Mesothelial cell of epicardium (in vitro differentiated cells): ENCODE measurements at places on chromosomes 1 and 21.
A peak's percentile ranks its signal among the peaks of the same experiment; 100 is the strongest.

GRCh38 chr1:32138965-32139364, 31.1 kb downstream of the KPNA6 start:
- peaks cover 2% of the 10 kb centered on the region for H3K36me3 ChIP-seq
- no peaks in the 10 kb centered on the region for H3K27me3 ChIP-seq
- no peak overlapping the region for H3K4me3 ChIP-seq
- no peak for DNase-seq
- peaks cover 17% of the 10 kb centered on the region for H3K4me1 ChIP-seq
- H3K27ac ChIP-seq = peak overlapping the region; percentile 65

DNA sequence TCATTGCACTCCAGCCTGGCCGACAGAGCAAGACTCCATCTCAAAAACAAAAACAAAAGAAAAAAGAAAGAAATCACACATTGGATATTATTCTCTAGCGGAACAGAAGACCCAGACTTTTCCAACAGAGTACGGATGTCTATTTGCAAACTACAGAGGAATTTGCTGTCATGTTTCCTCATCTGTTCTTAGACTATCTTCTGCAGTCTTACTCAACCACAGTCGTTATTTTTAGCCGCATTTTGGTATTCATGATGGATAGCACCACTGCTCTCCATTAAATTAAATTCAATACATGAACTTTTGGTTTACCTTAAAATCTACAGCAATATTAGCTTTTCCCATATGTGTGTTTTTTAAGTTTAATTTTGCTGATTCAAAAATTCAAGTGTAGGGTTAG, 14.2 kb upstream of the HEATR1 start:
- no peak overlapping the region for H3K27ac ChIP-seq
- H3K27me3 ChIP-seq = no peaks in the 10 kb centered on the region
- DNase-seq = no peak
- no peak overlapping the region for H3K4me3 ChIP-seq
- H3K4me1 ChIP-seq = no peaks in the 10 kb centered on the region

DNA sequence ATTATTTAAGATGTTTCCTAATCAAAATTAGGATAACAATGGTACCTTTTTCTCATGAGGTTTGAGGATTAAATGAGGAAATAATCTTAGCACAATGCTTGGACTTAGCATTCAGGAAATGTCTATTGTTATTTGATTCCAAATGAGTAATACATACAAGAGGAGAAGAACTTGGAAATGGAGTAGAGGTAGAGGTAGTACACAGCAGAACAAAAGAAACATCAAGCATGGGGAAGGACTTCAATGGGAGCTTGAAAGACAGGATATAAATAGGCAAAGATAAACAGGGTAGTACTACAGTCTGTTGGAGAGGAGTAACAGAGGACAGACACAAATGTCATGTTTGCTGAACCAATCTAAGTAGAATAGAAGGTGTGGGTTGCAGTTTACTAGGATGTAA, 59.5 kb upstream of the RGS2 start:
- H3K27me3 ChIP-seq = no peaks in the 10 kb centered on the region
- H3K36me3 ChIP-seq = no peaks in the 10 kb centered on the region
- DNase-seq = no peak
- no peak overlapping the region for H3K27ac ChIP-seq
- no peak overlapping the region for H3K4me3 ChIP-seq

DNA sequence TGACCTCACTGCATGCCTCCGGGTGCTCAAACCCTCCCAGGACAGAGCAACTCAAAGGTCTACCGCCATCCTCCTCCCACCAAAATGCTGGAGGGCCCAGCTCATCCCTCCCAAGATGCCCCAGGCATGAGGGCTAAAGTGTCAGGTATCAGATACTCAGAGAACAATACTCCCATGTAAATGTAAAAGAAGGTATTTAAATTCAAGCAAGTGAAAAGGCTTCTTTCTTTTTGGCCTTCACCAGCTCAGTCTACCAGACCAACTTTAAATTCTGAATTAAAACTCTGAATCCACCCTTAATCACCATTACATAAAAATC, 3.0 kb downstream of the PARP1 start:
- H3K27me3 ChIP-seq = no peaks in the 10 kb centered on the region
- H3K27ac ChIP-seq = no peak overlapping the region
- H3K4me3 ChIP-seq = peak overlapping the region; percentile 3
- H3K36me3 ChIP-seq = peaks cover 18% of the 10 kb centered on the region
- no peak for DNase-seq

GRCh38 chr1:156795787-156796186, 20.9 kb downstream of the SH2D2A start:
- no peaks in the 10 kb centered on the region for H3K4me1 ChIP-seq
- peaks cover 32% of the 10 kb centered on the region for H3K36me3 ChIP-seq
- no peak overlapping the region for H3K27ac ChIP-seq
- H3K4me3 ChIP-seq = no peak overlapping the region

GRCh38 chr21:46600978-46601377, 3.9 kb downstream of the S100B start:
- peaks cover 29% of the 10 kb centered on the region for H3K4me1 ChIP-seq
- H3K27ac ChIP-seq = no peak overlapping the region
- H3K36me3 ChIP-seq = no peaks in the 10 kb centered on the region
- DNase-seq = no peak
- no peak overlapping the region for H3K4me3 ChIP-seq

DNA sequence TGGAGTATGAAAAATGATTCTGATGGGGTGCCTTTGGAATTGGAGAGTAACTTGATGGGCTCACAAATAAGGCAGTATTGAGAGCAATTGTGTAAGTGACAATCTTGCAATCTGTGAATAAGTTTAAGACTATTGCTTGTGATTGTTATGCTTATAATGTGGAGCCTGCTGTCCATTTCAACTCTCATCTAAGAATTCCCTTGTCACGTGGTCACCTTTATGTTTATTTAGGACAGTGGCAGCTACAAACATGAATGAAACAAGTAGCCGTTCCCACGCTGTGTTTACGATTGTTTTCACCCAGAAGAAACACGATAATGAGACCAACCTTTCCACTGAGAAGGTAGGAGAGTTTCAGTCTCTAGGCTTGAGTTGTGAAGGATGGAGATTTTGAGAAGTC, 57.6 kb downstream of the KIF1B start:
- peaks cover 42% of the 10 kb centered on the region for H3K36me3 ChIP-seq
- H3K27ac ChIP-seq = peak overlapping the region; percentile 8
- no peak for DNase-seq
- H3K27me3 ChIP-seq = no peaks in the 10 kb centered on the region
- H3K4me1 ChIP-seq = peaks cover 4% of the 10 kb centered on the region
- no peak overlapping the region for H3K4me3 ChIP-seq

- no peaks in the 10 kb centered on the region for H3K27me3 ChIP-seq
- H3K4me1 ChIP-seq = peaks cover 17% of the 10 kb centered on the region
- no peak overlapping the region for H3K4me3 ChIP-seq
- no peaks in the 10 kb centered on the region for H3K36me3 ChIP-seq
Observed at GRCh38 chr1:163697137-163697536, 375.4 kb downstream of the NUF2 start.

- H3K27ac ChIP-seq = peak overlapping the region; percentile 76
- H3K27me3 ChIP-seq = no peaks in the 10 kb centered on the region
- H3K4me3 ChIP-seq = no peak overlapping the region
- peaks cover 10% of the 10 kb centered on the region for H3K4me1 ChIP-seq
- H3K36me3 ChIP-seq = peaks cover 11% of the 10 kb centered on the region
Observed at GRCh38 chr1:246784621-246785493, 60.6 kb downstream of the SCCPDH start.

- H3K4me1 ChIP-seq = peaks cover 14% of the 10 kb centered on the region
- H3K27me3 ChIP-seq = peaks cover 8% of the 10 kb centered on the region
- no peak overlapping the region for H3K4me3 ChIP-seq
- no peak overlapping the region for H3K27ac ChIP-seq
- DNase-seq = no peak
Observed at GRCh38 chr21:44556879-44557278, 1.7 kb downstream of the KRTAP10-3 start.

DNA sequence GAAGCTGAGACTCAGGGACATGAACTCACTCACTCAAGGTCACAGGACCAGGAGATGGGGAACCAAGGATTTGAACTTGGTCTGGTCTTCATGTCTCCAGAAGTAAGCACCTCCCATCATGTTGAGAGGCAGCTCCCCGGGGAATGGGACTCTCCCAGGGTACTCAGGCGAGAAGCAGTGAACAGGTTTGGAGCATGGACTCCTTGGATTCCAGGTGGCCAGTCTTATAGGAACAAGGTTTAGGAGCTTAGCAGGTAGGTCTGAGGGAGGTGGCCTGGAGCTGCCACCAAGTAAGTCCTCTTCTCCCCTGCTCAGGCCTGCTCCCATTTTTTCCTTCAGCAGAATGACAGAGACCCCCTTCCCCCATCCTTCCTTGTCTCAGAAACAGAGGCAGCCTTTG, 14.9 kb upstream of the ARHGEF10L start:
- no peak for DNase-seq
- no peaks in the 10 kb centered on the region for H3K36me3 ChIP-seq
- peaks cover 1% of the 10 kb centered on the region for H3K27me3 ChIP-seq

DNA sequence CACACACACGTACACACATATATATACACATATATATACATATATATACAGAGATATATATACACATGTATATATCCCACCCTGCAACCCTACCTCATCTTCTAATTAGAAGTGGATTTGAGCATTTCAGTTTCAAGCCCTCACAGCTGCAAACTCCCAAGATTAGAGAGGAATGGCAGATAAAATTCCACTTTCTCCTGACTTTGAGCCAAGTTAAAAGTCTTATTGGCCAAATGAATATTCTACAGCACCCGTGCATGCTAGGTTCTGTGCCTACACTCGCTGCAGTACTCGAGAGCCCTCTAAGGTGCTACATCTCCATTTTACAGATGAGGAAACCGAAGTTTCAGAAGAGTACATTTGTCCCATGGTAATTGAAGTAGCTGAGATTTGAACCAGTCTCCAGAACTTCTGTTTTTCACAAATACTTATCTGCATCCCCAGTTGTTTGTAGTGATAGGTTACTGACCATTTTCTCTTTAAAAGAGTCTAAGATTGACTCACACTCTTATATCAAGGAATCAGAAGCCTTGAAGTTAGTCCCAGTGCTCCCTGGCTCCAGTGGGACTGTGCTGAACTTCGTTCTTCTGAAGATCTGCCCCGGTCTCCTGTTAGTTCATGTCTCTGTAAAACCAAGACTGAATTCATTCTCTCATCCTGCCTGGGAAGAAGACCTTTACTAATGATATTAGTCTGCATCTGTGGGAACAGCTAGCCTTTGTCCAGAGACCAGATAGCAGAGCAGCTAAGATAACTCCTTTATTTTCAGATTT, 292.1 kb downstream of the TM2D1 start:
- H3K27me3 ChIP-seq = no peaks in the 10 kb centered on the region
- no peak overlapping the region for H3K4me3 ChIP-seq
- H3K27ac ChIP-seq = peak overlapping the region; percentile 74
- H3K36me3 ChIP-seq = peaks cover 32% of the 10 kb centered on the region
- peaks cover 60% of the 10 kb centered on the region for H3K4me1 ChIP-seq

GRCh38 chr1:159915571-159916241, 9.6 kb downstream of the TAGLN2 start:
- no peaks in the 10 kb centered on the region for H3K27me3 ChIP-seq
- H3K36me3 ChIP-seq = peaks cover 16% of the 10 kb centered on the region
- no peak for DNase-seq
- H3K27ac ChIP-seq = peak overlapping the region; percentile 72

DNA sequence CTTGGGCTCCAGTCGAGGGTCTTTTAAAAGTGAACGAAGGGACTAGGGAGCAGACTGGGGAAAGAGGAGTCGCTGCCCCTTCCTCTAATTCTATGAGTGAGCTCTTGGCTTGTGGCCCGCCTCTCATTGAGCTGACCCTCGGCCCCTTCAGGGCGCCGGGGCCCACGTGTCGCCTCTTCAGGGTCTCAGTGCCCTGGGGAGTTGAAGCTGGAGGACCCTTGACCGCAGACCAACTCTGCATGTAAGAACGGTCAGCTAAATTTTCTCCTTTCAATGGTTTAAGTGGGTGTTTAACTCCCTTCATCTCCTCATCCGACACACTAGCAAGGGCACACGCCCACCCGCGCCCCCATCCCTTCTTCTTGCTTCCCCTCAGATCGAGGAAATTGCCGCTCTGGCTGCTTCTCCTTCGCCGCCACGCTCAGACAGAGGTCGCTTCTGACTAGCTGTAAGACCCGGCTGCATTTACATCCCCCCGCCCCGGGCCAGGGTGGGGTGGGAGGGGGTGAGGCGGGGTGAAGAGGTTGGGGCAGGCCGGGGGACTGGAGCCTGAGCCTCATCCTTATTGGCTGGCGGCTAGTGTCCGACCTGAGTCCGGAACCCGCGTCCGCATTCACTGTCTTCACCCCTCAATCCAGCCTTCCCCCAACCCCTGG, 10.9 kb downstream of the NR5A2 start:
- H3K36me3 ChIP-seq = no peaks in the 10 kb centered on the region
- peaks cover 40% of the 10 kb centered on the region for H3K27me3 ChIP-seq
- H3K4me1 ChIP-seq = peaks cover 21% of the 10 kb centered on the region
- H3K4me3 ChIP-seq = peak overlapping the region; percentile 59
- DNase-seq = no peak
- no peak overlapping the region for H3K27ac ChIP-seq

DNA sequence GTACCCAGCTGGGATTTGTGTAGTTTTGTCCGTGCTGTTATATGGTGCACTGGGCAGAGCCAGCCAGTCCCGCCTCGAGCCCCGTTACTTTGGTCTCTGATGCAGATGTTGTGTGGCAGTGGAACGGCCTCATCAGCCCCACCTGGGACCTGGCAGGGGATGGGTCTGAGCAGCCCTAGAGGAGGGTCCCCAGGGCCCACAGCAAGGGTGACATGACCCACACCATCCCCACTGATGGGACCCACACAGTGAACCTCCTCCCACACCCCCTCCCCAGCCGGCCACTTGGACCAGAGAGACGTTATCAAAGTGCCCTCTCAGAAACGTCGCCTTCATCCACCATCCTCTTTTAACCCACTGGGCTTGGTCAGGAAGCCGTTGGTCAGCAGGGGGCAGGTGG, 42.0 kb upstream of the PCBP3 start:
- no peak overlapping the region for H3K27ac ChIP-seq
- H3K36me3 ChIP-seq = peaks cover 1% of the 10 kb centered on the region
- DNase-seq = no peak
- no peak overlapping the region for H3K4me3 ChIP-seq
- H3K4me1 ChIP-seq = no peaks in the 10 kb centered on the region

DNA sequence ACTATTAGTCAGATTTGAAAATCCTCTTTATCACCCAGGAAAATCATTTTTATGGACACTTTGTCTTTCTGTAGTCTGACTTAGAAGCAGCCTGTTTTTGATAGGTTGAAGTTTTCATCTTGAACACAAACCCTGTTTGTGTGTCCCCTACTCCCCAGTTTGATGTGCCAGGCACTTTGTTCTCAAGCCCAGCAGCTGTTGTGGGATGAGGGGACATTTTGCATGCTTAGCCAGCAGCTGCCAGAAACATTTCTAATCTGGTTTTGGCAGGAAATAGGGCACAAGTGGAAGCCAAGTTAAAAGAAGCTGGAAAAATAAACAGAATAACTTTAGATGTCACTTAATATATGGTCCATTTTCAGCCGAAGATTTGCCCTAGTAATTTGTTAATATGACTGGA, 29.9 kb downstream of the ACTN2 start:
- no peaks in the 10 kb centered on the region for H3K4me1 ChIP-seq
- no peak for DNase-seq
- H3K36me3 ChIP-seq = no peaks in the 10 kb centered on the region
- H3K27ac ChIP-seq = no peak overlapping the region
- no peak overlapping the region for H3K4me3 ChIP-seq

- no peak overlapping the region for H3K27ac ChIP-seq
- H3K27me3 ChIP-seq = no peaks in the 10 kb centered on the region
- DNase-seq = no peak
- peaks cover 7% of the 10 kb centered on the region for H3K4me1 ChIP-seq
Observed at GRCh38 chr1:245264226-245264625, 109.4 kb downstream of the KIF26B start.
